ENCODE measurements at places on chromosomes 13 and 19. TPM values are rescaled to one million over a fixed set of nuclear protein-coding genes. Genes with fewer than 3 reads are reported as not detected.

Gene JAK3
- total RNA-seq = 12.1 TPM

Gene LGALS4
- 0.47 TPM for total RNA-seq

Gene SOHLH2
- not detected for total RNA-seq

DNA sequence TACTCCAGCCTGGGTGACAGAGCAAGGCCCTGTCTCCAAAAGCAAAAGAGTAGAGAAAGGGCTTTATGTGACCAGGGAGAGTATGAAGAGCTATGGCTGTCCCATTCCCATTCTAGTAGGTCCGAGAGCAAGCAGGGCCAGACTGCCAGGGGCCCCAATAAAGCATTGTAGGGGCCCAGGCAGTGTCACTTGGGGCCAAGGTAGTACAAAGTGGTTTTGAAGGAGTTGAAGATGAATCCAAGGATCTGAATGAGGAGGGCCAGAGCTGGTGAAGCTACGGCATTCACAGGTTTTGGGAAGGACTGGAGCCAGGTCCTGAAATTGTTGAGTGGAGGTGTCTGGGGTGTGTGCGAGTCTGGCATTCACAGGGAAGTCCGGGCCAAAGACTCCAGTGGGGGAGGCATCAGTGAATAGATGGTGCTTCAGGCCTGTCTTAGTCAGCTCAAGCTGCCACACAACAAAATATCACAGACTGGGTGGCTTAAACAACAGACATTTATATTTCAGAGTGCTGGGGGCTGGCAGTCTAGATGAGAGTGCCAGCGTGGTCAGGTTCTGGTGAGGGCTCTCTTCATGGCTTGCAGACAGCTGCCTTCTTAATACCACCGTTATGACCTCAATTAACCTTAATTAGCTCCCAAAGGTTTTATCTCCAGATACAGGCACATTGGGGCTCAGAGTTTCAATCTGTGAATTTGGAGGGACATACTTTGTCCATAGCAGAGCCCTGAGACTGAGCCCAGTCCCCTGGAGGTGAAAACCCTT lies 9.9 kb downstream of the NACC1 start:
- DNase-seq = no peak

DNA sequence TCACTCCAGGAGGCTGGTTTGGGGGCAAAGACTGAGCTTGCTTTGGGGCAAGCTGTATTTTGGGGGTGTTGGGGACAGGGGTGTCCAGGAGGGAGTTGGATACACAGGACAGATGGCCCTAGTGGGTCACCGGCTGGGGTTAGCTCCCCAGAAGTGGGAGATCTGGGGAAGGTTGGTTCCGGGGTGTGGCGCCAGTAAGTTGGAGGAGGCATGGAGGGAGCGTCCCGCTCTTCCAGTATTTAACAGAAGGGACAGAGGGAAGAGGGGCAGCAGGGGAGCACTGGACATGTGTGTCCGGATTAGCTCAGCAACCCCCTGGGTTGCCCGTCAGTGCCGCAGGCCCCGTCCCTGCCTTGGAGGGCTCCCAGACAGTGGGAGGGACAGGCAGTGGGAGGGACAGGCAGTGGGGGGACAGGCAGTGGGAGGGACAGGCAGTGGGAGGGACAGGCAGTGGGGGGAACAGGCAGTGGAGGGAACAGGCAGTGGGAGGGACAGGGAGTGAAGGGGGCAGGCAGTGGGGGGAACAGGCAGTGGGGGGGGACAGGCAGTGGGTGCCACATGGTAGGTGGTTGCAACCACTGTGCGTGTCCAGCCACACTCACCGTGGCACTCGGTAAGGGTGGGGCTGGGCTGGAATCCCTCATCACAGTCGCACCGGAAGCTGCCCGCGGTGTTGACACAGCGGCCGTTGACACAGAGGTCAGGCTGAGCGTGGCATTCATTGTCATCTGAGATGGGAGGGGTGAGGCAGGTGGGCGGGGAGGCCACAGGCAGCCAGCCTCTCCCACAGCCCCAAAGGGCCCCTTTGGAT lies 33.2 kb downstream of the CCL25 start:
- no peak for DNase-seq

GRCh38 chr19:19103167-19103566 lies 35.1 kb downstream of the TMEM161A start:
- DNase-seq = no peak

- peak; percentile 52 for DNase-seq
Observed at GRCh38 chr19:50537769-50538230, 24.1 kb upstream of the ASPDH start.

GRCh38 chr19:39596911-39597310 lies 5.4 kb upstream of the LGALS13 start:
- DNase-seq = no peak

Data from glomerular endothelial cell (primary cell).